ENCODE measurements at places on chromosomes 7 and 10.

GRCh38 chr7:144384071-144384470 is 19.4 kb downstream of the NOBOX start:
- DNase-seq, result no peak

DNA sequence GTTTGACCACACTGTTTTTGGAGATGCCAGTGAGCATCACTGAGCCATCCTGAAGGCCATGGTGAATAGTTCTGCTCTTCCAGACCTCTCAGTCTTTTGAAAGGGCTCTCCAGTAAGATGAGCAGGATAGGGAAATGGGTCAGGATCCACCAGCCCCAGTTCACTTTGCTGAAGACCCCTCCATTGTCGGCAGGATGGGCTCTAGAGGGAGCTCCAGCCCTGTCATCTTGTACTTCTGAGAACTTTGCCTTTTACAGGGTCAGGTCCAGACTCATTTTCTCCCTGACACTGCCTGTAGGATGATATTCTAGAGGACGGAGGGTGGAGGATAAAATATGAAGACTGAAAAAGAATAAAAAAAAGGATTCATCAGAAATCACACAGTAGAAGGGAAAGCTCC is 13.1 kb downstream of the LHFPL3 start:
- DNase-seq, result no peak

DNA sequence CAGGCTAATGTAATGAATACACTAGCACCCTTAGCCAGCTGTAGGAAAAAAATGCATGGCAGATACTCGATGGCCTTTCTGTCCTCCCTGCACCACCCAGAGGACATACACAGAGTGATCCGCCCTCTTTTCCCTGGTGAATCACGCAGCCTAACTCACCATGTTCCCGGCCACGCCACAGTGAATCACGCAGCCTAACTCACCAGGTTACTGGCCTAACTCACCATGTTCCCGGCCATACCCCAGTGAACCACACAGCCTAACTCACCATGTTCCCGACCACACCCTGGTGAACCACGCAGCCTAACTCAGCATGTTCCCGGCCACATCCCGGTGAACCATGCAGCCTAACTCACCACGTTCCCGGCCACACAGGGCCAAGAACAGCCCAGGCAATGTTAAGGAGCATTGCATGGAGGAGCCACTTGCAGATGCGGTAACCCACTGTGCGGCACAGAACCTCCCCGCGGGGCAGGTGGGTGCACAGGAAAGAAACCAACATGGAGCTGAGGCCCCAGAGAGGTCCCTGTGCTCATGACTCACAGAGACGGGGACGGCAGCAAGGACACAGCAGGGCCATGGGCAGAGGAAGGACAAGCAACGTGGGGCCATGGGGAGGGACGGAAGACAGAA is 508.5 kb downstream of the DNAJB6 start:
- peak; percentile 14 for DNase-seq

DNA sequence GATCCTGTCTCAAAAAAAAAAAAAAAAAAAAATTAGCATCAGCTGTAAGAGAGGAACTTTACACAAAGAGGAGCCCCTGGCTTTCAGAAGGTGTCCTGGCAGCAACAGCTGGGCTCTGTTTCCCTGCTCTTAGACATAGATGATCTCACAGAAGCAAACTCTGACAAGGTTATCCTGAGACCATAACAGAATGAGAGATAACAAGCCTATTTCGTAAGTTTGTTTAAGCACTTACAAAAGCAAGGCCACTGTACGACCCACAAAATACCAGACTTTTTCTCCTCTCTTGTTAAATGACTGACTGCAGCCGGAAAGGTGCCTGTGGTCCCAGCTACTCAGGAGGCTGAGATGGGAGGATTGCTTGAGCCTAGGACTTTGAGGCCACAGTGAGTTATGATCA is 33.3 kb upstream of the OTUD1 start:
- no peak for DNase-seq

GRCh38 chr10:88999625-89000024 is 9.0 kb downstream of the FAS start:
- no peak for DNase-seq

Data from inflammatory macrophage (primary cell).